NCI-H1048 (cell line): ENCODE measurements at places on chromosomes 13 and 19.

DNA sequence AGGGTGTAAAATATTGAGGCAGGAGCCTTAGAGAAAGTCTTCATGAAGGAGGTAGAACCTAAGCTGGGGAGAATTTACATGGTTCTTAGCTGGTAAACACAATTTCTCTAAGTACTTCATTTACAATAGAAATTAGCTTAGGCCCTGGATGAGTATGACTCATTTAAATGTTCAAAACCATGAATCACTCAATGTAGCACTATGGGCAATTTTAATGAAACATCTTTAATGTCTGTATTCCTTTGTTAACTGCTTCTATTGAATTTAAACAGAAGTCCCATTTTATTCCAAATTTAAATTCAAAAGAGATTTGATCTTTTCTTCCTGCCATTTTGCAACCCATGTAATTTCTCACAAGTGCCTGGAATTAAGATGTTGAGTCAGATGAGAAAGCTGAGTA, 252.1 kb downstream of the RFC3 start:
- no peak for DNase-seq

DNA sequence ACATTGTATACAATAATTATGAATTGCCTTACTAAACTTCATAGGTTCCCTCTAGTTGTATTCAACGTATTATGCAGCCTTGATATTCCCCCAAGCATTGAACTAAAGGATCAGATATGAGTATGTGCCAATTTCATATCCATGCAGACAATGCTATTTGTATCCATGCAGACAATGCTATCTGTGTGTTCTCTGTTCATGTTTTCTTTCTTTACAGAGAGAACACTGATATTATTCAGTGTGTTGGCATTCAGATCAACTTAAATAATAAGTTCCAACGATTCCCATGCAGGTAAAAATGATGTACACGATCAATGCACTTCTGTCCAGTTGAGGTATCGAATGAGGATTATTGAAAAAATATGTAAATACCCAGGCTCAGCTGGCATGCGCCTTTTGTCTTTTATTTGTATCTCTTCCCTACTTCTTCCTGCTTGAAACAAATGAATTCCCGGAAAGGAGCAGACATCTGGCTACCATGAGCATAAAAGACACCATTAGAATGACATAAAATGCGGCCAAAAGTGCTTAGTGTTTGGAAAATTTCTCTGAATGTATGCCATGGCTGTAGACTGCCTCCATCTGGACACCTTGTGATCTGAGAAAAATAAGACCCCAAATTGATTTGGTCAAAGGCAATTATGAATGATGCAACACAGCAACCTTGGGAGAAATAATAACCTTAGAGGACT, 731.5 kb downstream of the SLITRK1 start:
- no peak for DNase-seq

GRCh38 chr13:93951108-93951507, 528.4 kb downstream of the DCT start:
- no peak for DNase-seq

- DNase-seq, result no peak
These were observed 2.2 kb upstream of the RINL start for GRCh38 chr19:38880076-38880881.

DNA sequence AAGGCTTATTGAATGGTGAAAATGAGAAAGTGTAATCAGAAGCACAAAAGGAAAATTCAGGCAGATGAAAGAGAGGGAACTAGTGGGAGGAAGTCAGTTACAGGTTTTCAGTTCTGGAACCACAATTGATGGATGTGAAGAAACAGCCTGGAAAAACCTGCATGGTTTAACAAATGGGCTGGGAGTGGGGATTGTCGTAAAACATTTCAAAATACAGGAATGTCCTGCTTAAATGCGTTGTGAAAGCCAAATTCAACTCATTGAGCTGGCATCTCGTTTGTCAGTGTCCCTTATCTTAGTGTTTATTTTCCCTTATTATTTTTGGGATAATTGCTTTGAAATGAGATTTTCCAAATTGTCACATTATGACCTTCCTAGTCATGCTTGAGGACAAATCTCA, 106.5 kb upstream of the RFC3 start:
- DNase-seq, result no peak

- DNase-seq, result no peak
These were observed 71.1 kb upstream of the KLF12 start for GRCh38 chr13:74205313-74205690.

DNA sequence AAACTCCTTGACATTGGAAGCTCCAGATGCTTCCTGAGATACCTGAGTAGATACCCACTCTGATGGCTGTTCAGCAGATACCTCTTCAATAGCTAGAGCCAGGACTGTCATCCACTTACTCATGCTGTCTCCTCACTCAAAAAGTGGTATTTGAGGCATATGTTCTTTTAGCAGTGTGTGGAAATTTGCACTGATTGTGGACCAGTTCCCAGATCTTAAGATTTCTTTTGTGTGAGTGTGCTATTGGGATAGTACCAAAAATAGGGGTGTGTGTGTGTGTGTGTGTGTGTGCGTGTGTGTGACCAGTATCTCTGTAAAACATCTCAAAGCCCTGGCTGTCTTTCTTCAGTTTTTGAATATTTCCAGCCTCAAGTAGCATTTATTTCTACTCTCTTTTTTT, 108.3 kb downstream of the SLITRK5 start:
- DNase-seq, result no peak
